ENCODE measurements at places on chromosomes 6 and 20.
A peak's percentile ranks its signal among the peaks of the same experiment; 100 is the strongest.

DNA sequence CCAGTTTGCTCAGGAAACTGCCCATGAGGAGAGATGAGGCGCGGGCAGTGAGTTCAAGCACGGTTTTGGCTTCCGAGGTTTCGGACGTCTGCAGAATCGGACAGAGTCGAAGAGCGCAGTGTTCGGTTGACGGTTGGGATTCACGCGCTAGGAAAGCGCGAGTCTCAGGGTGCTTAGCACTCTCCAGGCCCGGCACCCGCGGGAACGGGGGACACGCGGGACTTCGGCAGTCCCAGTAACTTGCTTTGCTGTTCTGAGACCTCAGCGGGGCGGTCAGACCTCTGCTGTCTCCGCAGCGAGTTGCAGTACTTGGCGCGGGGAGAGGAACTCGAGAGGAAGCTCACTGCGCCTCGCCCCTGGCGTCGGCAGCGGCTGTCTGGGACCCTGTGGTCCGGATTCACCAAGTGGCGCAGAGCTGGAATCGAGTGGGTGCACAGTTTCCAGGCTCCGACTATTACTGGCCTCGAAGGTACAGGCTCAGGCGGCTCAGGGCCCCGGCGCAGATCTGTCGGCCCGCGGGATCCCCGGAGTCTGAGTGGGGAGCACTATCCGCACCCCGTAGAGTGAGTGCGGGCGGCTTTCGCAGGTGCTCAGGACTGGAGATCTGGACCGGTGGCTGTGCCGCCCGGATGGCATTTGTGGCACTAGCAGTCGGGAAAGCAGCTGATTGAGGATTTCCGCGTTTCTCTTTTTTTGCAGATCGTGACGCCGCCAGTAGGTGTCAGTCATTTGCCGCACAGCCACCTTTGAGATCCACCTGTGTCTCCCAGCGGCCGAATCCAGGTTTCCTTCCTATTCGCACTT is at the start of gene POM121L2:
TSS of gene POM121L2 (minus strand) at position 128 of the 804 bp plus-strand sequence. CDS start at position 25, 103 bp downstream.
- peak; percentile 11 for DNase-seq

DNA sequence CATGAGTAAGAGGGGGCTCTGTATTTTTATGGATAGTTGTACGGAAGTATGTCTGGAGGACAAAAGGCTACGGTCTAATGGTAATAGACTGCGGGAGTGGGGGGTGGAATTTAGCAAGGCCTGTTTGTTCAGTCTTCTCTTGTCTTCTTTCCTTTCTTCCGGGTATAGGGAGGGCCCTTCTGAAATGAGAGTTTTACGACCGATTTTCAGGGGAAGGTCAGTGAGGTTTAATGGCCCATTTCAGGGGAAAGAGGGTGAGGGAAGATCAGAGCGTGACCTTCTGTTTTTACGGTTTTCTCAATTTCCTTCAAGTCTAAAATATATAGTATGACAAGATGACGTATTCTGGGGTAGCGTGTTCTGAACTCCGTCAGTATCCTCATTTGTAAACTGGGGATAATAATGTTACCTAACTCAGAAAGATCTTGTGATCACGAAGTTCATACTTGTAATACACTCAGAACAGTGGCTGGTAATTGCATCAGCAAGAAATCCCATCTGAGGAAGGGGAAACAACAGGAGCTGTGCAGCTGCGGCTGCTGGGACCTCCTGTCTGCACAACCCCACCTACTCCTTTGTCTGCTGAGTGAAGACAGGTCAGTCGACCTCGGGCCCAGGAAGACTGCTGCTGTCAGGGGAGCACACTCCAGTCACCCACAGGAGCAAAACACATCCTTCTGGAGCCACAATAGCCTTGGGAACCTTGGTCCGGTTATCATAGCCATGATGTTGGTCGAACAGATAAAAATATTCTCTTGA is 90.4 kb downstream of the MAP3K7 start:
- DNase-seq = no peak

DNA sequence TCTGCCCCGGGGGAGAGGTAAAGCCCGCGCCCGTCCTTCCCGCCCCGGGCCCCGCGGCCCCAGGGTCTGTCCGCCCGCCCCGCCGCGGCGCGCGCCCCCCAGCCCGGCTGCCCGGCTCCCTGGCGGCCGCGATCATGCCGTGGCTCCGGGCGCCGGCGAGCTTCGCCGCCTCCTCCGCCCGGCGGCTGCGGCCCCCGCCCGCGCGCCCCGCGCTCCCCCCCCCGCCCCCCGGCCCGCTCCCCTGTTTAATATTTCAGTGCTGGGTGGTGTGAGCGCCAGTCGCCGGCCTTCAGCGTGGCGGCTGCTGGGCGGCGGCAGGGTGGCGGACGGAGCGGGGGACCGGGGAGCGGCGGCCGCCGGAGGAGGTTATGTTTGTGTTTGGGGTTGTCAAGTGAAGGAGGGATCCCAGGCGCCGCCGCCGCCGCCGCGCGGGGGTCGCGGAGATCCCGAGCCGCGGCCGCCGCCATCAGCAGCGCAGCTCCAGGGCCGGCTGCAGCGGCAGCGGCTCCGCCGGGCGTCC is at the start of gene HIVEP1:
TSS of gene HIVEP1 (plus strand) at position 275 of the 520 bp plus-strand sequence. CDS start 3,317 bp downstream, outside the sequence.
- peak; percentile 42 for DNase-seq

DNA sequence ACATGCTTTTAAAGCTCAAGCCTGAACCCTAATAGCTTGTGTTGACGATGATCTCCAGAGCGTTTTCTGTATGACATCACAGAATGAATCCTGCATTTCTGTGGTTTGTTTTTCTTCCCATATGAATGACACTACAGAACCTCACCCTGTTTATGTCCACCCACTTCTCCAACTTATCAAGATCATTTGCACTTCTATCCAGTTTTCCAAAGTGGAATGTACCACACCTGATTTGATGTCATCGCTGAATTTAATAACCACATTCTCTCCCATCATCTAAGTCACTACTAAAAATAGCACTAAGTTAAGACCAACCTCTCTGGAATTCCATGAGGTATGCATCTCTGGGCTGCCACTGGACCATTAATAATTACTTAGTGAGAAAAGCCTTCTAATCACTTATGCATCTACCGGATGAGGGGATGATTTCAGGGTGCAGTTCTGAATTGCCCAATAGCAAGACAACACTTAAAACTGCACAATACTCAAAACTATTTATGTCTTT is 33.3 kb upstream of the CITED2 start:
- no peak for DNase-seq

DNA sequence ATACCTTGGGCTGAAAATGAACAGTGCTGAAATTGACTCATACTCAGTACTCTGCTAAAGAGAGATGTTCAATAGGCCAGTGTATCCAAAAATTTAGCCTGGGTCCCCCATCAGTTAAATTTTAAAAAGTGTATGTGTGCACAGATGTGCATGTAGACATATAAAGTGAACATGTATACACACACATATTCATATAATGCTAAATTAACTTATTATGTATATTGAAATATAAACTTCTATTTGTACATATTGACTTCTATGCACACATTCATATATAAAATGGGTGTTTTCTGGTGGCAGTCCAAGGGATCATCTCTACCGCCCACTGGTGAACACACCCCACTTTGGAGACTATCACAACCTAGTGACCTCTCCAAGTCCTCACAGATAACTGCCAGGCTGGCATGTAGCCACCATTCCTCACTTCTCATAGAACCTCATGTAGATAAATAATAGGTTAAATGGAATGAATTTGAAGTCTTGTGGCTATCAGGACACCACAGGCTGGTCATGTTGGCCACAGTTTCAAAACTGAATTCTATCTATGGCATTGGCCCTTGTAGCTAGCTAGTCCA is 8.8 kb downstream of the SLC22A16 start:
- no peak for DNase-seq

- DNase-seq = no peak
Observed at GRCh38 chr6:9620263-9620662, 794.6 kb downstream of the TFAP2A start.

- DNase-seq = no peak
Observed at GRCh38 chr6:165852676-165853075, 189.6 kb upstream of the PDE10A start.

DNA sequence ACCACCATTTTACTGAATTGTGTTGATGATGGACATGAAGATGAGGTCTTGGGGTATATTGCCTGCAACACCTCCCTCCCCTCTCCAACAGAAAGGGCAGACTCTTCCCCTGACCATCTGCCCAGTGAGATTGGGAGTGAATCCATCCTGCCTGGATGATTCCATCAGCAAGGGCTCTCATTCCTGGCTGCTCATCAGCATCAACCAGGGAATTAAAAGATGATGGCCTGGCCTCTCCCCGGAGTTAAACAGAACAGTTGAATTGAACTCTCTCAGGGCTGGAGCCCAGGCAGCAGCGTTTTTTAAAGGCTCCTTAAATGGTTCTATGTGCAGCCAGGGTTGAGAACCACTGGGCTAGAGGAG is 14.6 kb upstream of the MRPS18A start:
- no peak for DNase-seq

DNA sequence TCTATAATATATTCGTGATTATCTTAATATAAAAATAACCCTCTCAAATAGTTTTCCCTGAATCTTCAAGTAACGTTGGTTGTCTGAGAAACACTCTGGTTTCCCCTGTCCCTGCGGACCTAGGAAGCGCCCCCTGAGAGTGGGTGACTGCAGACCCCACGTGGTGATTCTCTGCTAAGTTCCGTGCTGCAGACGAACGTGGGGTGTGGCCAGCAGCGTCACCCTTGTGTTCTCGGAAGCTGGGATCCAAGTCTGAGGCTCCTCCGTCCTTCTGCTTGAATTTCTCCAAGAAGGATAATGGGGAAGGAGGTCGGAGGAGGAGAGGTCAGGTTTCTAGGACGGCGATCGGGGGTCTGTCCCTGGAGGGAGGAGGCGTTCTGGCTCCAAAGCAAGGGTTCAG is 16.6 kb upstream of the MAP1LC3A start:
- DNase-seq = no peak

DNA sequence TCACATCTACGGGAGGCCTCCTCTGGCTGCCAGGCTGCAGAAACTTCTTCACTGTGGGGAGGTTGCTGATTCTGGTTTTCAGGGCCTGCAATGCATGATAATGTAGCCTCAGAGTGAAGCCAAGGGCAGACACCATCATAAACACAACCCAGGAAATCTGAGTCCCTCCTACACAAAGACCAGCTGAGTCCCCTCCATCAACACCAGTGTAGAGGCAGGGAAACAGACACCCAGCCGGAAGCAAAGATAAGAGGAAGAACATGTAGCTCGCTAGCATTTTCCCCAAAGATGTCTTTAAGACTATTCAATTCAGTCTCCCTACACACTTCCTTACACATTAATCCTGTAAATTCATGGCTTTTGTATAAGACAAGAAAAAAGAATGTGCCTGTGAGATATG is 23.6 kb downstream of the GSTA2 start:
- peak; percentile 42 for DNase-seq

DNA sequence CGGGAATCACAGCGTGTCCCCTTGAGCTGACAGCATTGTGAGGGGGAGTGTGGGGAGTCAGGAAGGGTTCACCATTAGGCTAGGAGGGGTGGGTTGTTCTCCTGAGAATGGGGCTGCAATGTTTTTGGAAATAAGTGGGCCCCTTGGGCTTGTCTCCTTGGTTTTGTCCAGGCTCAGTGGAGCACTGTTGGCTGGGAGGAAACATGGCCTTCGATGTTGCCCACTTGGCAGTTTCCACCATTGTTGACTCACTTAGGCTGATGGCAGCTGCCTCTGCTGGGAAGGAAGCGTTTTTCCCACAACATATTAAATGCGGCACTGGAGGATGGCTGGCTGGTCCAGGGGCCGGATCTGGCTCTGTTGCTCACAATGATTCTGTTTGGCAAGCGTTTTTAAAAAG is 512.1 kb downstream of the QKI start:
- DNase-seq = no peak

GRCh38 chr6:64249115-64249514 is 613.5 kb downstream of the PHF3 start:
- DNase-seq = no peak

GRCh38 chr20:3010985-3011723 is 32.3 kb upstream of the GNRH2 start:
- DNase-seq = no peak

DNA sequence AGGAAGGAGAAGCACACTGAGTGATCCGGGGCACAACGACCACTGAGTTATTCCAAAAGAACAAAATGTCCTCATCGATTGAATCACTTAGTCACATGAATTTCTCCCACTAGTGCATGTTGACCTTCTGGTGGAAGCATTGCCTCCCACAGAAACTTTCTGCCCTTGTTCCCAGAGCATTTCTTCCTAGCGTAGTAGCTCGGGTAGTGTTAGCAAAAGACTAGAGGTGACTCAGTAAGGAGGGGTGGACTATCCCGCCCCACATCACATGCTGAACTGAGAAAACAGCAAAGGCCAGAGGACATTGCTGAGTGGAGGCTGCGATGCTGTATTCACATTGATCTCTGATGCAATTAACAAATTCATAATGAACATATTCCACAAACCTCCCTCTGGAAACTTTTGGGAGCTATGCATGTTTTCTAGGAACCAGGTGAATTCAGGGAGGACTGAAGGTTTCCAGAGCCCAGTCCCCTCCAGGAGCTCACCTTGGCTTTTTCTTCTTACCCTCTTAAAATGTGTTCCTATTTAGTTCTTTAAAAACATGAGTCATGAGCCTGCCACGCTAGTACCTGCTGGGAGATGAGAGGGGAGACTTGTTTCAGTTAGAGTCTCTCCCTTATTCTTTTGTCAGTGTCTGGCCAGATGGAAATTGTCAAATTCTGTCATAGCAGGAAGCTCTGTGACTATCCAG is 507.9 kb downstream of the CDH26 start:
- no peak for DNase-seq

GRCh38 chr6:132361101-132361500 is 40.2 kb downstream of the MOXD1 start:
- no peak for DNase-seq

DNA sequence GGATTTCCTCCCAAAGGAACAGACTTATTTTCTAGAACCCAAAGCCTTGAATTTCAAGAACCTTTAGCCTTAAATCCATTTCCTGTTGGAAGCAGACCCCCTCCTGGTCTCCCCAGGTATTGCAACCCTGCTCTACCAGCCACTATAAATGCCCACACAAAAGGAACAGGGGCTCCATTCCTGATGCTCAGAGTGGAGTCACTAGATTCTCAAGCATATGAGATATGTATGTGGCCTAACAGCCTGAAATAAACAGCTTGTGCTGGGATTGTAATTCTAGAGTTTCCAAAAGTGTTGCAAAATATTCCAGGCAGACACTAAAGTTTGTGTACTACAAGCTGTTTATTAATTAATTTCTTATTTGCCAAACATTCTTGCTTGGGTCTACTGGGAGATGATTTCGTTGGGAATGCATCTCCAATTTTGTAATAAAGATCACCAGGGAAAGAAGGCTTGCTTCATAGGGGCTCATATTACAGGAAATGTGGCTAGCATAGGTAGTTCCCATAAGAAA is 44.8 kb downstream of the RIPOR3 start:
- DNase-seq = no peak

- no peak for DNase-seq
Observed at GRCh38 chr20:11847827-11848226, 69.9 kb upstream of the BTBD3 start.

- no peak for DNase-seq
Observed at GRCh38 chr20:52880259-52880658, 91.9 kb upstream of the TSHZ2 start.

GRCh38 chr20:34943808-34944567 is 11.6 kb downstream of the GSS start:
- DNase-seq = no peak

DNA sequence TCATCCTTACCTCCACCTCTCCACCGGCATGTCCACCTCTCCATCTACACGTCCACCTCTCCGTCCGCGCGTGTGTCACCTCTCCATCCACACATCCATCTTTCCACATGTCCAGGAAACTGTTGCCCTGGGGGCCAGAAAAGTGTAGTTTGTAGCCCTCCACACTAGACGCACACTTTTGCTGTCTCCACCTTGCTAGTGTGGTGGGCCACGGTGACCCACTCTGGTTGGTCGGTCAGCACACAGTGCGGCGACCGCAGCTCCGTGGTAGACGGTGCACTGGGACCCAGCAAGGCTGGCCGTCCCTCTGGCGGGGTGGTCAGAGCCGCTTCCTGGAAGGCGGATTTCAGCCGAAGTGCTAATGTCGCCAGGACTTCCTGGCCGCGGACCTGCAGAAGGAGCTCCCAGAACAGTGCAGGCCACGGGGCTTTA is 268.6 kb downstream of the DLL1 start:
- DNase-seq = no peak

Data from KBM-7 (cell line).